ENCODE measurements at places on chromosomes 6 and 20.

- no peak for DNase-seq
Measured at GRCh38 chr6:3737831-3738210, 13.7 kb downstream of the PXDC1 start.

GRCh38 chr6:4470698-4471210 lies 305.4 kb upstream of the CDYL start:
- DNase-seq = no peak

- DNase-seq = no peak
Measured at GRCh38 chr6:3650076-3650958, 101.2 kb downstream of the PXDC1 start.

GRCh38 chr20:34703424-34704176 lies 544 bp upstream of the TP53INP2 start:
- no peak for DNase-seq

GRCh38 chr6:47853766-47854165 lies 71.9 kb downstream of the OPN5 start:
- no peak for DNase-seq

DNA sequence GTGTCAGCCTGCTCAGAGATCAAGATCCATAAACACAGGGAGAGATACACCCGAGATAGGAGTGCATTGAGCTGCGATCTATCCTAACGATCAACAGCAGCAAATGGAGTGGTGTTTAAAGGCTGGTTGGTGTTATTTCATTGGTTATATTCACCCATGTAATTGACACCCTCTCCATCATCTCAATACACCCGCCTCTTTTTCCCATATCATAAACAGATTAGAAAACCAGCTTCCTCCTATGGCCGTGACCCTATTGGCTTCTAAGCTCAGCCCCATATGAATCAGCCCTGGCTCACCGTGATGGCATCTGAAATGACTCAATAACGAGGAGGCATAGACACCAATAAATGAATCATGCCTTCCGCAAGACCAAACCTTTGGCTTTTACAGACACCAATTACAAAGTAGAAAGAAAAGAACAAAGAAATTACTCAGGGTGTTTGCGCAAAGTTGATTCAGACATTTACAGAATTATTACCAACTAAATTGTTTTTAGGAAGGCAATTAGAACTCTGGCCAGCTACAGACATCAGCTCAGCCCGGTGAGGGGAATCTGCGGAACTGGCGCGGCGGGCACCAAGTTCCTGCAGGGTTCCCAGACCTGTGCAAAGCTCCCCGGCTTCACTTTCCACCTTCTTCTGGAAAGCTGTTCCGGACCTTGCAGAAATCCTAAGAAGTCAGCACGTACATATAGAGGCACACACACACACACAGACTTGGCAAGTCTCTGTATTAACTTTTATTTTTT lies 11.5 kb downstream of the PMEPA1 start:
- peak; percentile 88 for DNase-seq

- no peak for DNase-seq
Measured at GRCh38 chr20:58930496-58930895, 50.6 kb upstream of the NELFCD start.

DNA sequence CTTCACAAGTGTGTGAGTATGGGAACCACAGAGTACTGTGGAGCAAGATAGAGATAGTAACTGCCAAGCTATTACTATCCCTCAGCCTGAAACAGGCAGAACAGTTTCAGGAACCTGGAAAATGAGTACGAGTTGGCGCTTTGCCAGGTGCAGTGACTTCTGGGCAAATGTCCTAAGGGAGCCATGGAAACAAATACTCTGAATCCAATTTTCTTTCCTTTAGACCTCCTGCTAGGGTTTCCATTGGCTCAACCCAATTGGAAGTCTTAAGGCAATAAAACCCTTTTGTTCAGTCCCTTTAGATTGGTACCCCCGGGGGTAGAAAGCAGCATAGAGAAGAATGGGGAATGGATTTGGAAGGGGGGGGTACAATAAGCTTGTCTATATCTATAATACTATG lies 205.0 kb upstream of the EPHA7 start:
- no peak for DNase-seq

DNA sequence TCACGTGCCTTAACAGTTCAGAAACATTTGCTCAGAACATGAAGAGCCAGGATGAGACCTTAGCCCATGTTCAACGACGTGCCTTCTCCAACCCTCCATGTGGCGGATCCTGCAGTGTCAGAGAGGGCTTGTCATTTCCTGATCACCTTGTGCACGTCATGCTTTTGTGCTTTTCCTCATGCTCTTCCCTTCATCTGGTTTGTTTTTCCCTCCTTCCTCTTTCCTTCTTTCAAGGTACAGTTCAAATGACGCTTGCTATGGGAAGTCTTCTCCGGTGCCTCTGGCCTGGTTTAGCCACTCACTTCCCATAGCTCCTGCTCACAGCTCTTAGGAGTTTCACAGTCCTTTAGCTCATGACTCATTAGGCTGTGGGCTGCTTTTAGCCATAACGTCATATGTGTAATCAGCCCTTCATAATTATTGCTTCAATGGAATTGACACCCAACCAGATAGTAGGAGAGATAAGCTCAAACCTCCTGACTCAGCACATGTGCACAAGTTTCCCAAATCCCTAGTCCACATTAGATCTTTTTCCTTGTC lies 102.7 kb upstream of the CNKSR3 start:
- no peak for DNase-seq

GRCh38 chr6:82818727-82819126 lies 246.9 kb downstream of the UBE3D start:
- peak; percentile 11 for DNase-seq

- DNase-seq = no peak
Measured at GRCh38 chr6:13874191-13874549, 50.6 kb upstream of the RNF182 start.

- no peak for DNase-seq
Measured at GRCh38 chr20:44170816-44171410, 16.1 kb downstream of the JPH2 start.

DNA sequence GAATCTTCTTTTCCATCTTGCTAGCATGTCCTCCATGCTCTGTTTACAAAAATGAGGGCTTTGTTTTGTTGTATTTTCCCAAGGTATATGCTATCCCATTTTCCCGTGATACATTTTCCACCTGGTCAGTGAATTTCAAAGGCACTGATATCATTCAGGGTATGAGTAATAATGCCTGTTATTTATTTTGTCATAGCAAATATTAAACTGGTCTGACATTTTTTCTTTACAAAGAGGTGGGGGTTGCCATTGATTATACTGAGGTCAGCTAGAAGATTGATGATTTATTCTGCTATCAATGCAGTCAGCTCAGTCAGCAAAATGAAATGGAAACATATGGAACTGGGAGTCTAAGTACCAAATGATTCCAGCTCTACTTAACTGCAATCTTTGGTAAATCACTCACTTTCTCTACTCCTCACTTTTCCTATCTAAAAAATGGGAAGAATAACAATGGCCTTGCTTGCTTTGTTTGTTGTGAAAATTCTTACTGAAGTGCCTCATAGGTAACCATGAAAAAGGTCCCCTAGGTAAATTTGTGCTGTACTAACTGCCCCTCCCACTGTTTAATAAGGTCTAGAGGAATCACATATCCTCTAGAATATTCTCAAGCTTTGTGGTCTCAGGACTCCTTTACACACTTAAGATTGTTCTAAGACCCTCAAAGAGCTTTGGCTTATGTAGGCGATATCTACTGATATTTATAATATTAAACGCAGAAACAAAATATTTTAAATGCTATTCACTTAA lies 64.0 kb downstream of the ARHGAP18 start:
- DNase-seq = no peak

- no peak for DNase-seq
Measured at GRCh38 chr6:168848797-168849196, 404.8 kb downstream of the THBS2 start.

Measured in GM04504 (cell line).